ENCODE measurements at places on chromosomes 7 and 10.

DNA sequence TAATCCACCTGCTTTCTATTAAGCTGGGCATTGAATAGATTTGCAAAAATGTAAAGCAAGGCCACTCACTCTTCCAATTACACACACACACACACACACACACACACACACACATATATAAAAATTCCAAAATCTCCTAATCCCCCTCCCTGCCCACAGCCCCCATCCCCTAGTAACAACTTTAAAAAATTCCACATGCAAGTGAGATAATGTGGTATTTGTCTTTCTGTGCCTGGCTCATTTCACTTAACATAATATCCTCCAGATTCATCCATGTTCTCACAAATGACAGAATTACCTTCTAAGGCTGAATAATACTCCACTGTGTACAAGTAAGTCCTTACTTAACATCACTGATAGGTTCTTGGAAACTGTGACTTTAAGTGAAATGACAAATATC lies 24.2 kb downstream of the SH2D4B start:
- DNase-seq = no peak

DNA sequence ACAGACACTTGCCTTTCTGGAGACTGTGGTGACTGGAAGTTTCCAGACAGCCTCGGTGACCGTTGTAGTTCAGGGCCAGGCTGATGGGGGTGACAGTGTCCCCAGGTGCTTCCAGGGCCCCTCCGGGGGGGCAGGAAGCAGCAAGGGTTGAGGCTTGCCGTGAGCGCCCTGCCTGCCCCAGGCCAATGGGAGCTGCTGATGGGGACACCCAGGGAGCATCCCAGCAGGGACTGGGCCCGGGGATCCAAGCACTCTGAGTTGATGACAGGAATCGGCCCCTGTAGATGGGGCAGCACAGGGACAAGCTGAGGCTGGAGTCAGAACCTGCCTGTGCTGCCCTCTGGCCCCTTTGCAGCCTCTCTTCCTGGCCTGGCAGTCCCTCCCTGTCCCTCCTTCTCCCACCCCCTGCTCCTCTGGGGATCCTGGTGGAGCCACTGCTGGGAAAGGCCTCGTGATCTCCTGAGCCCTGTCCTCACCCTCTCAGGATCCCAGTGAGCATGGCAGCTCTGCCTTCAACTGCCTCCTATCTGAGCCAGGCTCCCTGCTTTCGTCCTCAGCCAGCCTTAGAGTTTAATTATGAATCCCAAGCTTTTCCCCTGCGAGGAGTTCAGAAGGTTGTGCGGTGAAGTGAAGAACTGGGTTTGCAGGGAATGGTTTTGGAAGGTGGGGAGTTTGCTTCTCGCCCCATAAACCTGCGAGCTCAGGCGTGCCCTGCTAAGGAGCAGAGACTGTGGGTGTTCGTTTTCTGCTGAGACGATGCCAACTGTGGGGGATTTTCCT lies 84.7 kb downstream of the ADCY1 start:
- DNase-seq = no peak

- no peak for DNase-seq
These were observed 11.8 kb downstream of the CFAP69 start for GRCh38 chr7:90256778-90257177.

DNA sequence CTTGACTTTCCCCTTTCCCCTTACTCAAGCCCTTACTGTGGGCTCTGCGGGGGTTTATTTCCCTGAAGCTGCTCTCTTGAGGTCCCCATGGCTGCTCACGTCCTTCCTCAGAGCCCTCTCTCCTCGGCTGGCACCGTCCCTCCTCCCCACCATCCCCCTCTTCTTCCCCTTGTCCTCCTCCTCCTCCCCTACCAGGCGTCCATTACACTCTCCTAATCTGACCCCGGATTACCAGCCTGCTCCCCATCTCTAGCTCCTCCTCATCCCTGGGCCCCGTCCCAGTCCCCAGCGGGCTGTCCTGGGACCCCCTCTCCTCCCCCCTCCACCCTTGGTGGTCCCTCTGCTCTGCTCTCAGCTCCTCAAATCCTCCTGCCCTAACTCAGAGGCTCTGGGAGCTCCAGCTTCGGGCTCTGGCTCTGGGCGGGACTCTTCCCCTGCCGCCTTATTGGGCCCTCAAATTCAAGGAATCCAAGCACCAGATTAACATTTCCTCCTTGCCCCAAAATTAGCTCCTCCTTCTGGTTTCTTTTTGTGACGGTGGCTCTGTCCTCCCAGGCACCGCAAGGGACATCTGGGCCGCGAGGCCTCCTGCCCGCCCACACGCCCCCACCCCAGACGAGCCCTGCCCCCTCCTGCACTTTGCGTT lies 48.5 kb upstream of the LEP start:
- no peak for DNase-seq

- DNase-seq = peak; percentile 34
These were observed 3.2 kb downstream of the BZW2 start for GRCh38 chr7:16649196-16649595.

- DNase-seq = no peak
These were observed 114.8 kb upstream of the DIP2C start for GRCh38 chr10:804191-804781.

GRCh38 chr10:113161066-113161465 lies 211.0 kb downstream of the TCF7L2 start:
- DNase-seq = no peak

DNA sequence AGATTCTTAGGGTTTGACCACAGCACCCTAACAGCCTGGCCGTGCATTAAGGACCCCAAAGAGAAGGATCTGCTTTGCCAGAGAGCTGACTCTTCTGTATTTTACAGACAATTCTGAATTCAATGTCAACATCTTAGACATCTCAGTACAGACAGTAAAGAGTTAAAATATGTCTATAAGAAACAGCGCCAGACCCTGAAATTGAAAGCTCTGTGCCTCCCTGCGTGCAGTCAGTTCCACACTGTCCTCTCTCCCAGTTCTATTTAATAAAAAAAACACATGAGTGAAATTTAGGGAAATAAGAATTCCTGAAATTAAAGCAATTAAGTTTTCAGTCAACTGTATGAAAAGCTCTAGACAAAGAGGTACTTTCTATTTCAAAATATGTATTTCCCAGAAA lies 45.1 kb downstream of the MET start:
- no peak for DNase-seq

DNA sequence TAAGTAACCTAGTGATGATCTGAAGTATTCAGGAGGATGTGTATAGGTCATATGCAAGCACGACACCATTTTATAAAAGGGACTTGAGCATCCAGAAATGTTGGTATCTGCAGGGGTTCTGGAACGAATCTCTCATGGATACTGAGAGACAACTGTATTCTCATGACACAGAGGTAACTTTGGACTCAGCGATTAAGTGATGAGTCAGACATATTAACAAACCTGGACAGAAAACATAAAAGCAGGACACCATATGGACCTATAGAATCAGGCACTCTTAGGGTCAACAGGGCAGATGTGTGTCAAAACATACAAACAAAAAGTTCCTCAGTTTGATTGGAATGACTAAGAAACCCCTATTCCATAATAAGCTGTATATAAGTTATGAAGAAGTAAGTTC lies 248.1 kb downstream of the ANKRD7 start:
- DNase-seq = no peak

GRCh38 chr10:28304032-28304571 lies 1.2 kb upstream of the MPP7 start:
- no peak for DNase-seq

- peak; percentile 43 for DNase-seq
These were observed 38.1 kb downstream of the TMEM130 start for GRCh38 chr7:98831641-98832221.

DNA sequence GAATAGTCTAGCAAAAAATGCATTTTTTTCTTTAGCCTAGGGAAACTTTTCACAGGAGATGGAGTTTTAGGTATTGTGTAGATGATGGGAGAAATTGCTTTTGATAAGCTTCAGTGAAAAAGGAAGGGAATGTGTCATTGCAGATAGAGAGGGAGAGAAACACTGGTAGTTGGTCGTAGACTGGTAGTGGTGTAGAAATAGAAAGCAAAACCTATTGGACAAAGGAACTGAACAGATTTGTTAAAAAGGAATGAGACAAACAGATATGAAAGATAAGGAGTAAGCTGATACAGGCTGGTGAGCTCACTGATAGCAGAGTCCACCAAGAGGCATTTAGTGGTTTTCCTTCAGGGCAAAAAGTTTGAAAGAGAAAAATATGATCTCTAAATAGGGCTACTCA lies 94.3 kb downstream of the ZEB1 start:
- no peak for DNase-seq

DNA sequence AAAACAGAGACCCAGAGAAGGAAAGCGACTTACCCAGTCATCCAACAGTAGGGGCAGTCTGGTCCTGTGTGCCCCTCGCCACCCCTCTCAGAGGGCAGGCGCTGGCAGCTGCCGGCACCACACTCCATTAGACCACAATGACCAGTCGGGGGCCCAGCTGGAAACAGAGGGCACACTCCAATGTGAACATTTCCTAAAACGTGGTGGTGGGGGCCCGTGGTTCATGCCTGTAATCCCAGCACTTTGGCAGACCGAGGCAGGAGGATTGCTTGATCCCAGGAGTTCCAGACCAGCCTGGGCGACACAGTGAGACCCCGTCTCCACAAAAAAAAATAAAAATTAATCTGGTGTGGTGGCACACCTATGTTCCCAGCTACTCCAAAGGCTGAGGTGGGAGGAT lies 912 bp upstream of the OAT start:
- no peak for DNase-seq

GRCh38 chr10:125035588-125036295 lies 93.8 kb downstream of the ZRANB1 start:
- no peak for DNase-seq

DNA sequence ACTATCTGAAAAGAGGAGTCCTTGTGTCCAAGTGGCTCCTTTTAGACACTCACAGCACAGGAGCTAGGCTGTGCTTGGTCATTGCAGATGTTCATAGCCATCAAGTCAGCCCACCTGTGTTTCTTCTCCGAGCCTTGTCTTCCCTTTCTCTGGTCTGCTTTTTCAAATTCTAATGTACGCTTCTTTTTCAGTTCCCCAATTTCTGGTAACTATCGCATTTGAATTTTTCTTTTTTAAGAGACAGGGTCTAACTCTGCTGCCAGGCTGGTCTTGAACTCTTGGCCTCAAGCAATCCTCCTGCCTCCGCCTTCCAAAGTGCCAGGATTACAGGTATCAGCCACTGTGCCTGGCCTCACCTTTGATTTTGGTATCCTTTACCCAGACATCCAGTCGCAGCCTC lies 18.9 kb downstream of the APBB1IP start:
- DNase-seq = no peak

GRCh38 chr10:52633266-52633665 lies 139.3 kb downstream of the MBL2 start:
- no peak for DNase-seq

DNA sequence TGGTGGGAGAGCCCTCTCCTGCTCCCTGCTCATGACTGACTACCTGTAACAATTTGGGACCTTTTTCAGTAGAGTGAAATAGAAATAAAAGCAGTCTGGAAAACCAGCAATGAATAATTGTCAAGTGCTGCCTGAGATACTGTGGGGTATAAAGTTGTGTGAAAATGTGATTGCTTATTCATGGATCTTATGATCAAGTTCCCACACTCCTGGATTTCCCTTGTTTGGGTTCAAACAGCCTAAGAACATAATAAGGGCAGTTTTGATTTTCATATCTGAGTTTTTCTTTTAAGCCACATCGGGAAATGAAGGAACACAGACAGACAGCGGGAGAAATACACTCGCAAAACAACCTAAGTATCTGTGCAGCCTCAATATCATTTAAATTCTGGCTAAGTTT lies 52.9 kb downstream of the CALD1 start:
- DNase-seq = no peak

GRCh38 chr7:50262446-50262845 lies 42.1 kb upstream of the IKZF1 start:
- DNase-seq = no peak

DNA sequence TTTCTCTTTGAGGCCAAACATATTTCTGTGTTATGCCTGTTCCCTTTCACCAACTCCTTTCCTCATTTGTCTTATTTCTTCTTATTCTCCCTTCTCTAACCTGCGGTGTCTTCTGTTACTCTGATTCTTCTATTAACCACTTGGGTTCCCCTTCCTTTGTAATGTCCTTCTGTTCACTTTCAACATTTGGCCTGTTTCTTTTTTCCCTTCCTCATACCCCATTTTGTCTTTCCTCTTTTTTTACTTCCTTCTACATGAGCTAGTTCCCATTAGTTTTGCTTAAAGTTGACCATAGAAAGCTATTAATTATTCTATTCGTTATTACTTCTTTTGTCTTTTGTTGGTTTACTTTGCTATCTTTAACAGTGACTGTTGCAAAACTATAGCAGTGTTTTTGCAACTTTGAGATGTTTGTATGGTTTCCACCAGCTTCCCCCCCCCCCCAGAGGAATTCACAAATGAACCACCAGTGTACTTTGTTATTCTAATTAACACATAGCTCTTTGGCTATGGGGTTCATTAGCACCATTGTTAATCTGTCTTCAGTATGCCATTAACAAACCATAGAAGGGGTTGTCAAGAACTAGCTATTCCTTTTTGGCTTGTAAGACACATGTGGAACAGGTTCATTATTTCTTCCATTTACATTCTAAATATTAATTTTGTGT lies 2.9 kb downstream of the LRGUK start:
- no peak for DNase-seq

DNA sequence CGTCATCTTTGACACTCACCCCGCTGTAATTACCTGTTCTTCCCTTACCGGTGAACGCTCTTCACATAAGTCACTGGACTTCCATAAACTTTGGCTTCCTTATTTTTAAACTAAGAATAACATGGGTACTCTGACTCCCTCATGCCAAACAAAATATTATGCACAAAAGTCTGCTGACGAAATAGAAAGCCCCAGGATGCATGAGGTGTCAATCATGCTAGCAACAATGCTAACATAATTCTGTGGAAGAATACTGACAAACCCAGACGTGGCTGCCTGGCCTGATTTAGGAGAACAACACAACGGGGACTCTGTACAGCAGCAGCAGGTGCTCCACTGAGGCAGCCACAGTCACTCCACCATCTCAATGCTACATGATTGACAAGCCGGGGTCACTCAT lies 137.5 kb downstream of the CCDC71L start:
- DNase-seq = no peak

DNA sequence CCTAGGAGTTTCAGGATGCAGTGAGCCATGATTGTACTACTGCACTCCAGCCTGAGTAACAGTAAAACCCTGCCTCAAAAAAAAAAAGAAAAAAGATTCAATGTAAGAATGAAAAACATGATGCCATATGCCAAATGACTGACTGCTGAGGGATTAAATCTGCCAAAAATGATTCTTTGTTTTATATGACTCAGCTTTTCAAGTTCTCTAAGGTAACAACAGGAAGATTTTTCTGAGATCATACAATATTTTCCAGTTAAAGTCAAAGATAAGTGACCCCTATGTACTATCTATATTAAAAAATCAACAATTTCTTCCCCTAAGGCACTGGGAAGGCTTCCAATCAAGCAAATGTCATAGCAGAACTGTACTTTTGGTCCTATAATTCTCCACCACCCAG lies 271.2 kb upstream of the IMMP2L start:
- no peak for DNase-seq

GRCh38 chr7:21971780-21972396 lies 26.2 kb upstream of the CDCA7L start:
- DNase-seq = no peak
